ENCODE measurements at places on chromosomes 7 and 10. TPM values are rescaled to one million over a fixed set of nuclear protein-coding genes. Genes with fewer than 3 reads are reported as not detected.

GRCh38 chr10:124357561-124357885, 61.2 kb downstream of the OAT start:
- no peak for DNase-seq

LRIT1 gene
- total RNA-seq = not detected

GRCh38 chr10:12208460-12208859, 12.5 kb downstream of the CDC123 start:
- DNase-seq = no peak

DNA sequence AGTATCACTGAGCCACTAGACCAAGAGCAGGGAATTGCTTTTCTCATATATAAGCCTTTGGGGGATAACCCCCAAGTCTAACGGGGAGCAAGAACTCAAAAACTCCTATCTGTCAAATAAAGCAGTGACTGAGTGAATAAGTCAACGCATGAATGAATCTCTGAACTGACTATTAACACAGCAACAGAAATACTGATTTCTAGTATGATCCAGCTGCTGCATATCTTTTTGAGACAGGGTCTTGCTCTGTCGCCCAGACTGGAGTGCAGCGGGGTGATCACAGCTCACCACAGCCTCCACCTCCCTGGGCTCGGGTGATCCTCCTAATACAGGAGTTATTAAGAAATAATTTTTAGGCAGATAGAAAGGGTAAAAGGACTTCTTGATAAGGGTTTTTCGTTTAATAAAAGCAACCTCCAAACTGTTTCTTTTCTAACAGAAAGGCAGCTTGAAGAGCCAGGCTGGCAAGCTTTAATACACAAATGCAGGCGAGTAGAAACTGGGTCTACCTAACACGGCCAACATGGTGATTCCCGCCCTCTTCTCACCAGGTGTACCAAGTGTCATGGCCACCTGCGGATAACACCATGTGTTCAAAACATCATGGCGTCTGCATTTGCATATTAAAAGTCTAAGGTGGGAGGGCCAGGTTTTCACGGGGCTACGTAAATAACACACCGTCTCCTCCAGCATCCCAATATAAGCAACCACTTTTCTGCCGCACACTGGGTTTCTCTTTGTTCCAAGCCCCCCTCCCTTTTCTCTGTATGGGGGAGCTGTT, 631.9 kb downstream of the PARD3 start:
- no peak for DNase-seq

HDAC9 gene
- 10.1 TPM for total RNA-seq

GRCh38 chr10:118072840-118073239, 26.1 kb upstream of the RAB11FIP2 start:
- no peak for DNase-seq

MEIG1 gene
- 0.33 TPM for total RNA-seq

All from liver (tissue), 10 donors.